ENCODE measurements at places on chromosomes 7 and 10. TPM values are rescaled to one million over a fixed set of nuclear protein-coding genes. Genes with fewer than 3 reads are reported as not detected.
A peak's percentile ranks its signal among the peaks of the same experiment; 100 is the strongest.

Gene RAB19
- 4.6 TPM for total RNA-seq

Gene PTCD1
- 1.2 TPM for total RNA-seq

Gene FAM170B
- total RNA-seq, result not detected

Gene PVRIG
- total RNA-seq, result not detected

Gene NME8
- not detected for total RNA-seq

Gene CEP55
- not detected for total RNA-seq

Gene ITIH5
- 10.4 TPM for total RNA-seq

Gene TMEM273
- 72.9 TPM for total RNA-seq

DNA sequence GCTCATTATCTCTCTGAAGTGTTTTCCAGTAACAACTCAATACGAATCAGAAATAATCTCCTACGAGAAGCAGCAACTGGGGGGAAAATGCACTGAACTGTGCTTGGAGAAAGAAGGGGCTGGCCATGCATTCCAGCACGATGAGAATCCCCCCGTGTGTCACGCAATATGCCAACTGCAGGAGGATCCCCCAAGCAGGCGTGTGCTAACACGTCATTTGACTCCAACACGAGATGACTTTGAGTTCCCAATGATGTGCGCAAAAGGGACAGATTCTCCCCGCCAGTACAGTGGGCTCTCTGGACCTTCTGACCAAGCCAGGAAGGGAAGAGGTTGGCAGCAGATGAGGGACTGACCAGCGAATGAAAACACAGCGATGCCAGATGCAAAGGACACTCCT lies 105.5 kb downstream of the KCNMA1 start:
- no peak for DNase-seq

- DNase-seq, result no peak
These were observed 8.8 kb downstream of the ADAMTS14 start for GRCh38 chr10:70680899-70681730.

- peak; percentile 40 for DNase-seq
These were observed 205.2 kb downstream of the GLRX3 start for GRCh38 chr10:130341356-130341755.

- no peak for DNase-seq
These were observed 14.4 kb upstream of the PTPRN2 start for GRCh38 chr7:158602041-158602440.

DNA sequence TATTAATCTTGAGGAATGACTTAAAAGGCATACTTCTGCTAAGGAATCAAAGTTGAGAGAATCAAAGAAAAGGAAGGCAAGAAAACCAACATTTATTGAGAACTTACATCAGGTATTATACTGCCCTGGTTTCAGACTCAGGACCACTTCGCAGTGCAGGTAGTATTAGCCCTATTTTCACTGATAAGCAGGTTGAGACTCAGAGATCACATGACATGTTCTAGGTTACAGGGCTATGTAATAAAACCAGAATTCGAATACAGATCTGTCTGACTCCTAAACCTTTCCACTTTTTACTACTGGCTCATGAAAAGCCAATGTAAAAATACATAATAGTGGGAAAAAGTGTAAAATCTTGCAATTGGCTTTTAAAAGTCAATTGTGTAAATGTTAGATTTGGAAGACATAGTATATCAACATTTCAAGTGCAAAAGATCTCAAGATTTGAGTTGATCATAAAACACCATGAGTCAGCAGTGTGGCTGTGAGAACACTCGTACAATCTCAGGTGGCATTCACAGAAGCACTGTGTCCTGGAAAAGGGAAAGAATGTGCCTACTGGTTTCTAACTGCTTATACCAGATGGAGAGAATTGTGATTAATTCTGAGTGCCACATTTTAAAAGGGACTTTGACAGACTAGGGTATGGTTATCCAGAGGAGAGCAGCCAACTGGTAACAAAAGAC lies 195.8 kb upstream of the MKLN1 start:
- DNase-seq, result no peak

GRCh38 chr7:90720984-90721760 lies 125.1 kb downstream of the CDK14 start:
- peak; percentile 88 for DNase-seq

DNA sequence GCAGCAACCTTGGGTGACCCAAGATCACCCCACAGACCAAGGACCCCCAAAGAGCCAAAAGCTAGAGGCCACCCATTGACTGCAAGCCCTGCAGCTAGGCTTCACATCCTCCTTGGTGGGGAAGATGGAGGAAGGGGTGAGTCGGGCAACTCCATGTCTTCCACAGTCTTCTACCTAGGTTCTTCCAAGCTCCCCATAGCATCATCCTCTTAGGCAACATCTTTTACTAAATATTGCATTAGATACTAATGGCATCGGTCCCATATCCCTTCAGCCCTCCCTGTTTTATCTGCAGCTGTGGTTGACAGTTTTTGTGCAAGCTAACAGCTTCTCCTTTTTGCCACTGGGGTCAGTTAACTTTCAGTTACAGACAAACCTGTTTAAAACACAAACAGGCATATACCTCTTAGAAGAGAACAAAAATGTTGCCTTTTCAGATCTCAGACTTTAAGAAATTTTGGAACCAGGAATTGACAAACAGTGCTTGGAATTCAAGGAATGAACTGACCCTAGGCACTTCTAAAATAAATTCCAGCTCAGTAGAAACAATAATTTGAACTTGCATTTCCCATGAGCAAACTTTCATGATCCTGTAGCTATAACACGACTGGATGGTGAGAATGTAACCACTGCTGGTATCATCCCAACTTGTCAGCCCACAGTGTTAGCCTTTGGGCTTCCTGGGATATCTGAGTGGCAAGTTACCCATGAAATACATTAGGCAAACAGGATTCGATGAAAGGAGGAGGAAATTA lies 33.9 kb upstream of the MSMB start:
- DNase-seq, result no peak

DNA sequence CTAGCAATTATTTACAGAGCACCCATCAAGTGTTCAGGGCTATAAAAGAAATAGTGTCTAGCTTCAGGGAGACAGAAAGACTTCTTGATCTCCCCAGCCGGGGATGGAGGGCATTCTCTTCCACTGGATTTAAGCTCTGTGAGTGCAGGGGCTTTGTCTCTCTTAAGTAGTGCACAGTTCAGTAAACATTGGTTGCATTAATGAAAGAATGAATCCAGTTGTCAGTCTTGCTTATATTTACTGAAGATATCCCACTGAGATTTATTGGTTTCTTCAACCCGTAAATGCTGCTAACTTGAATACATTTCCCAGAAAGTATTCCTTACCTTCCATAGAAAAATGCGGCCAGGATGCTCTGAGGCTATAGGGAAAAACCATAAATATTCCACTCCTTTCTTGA lies 41.9 kb downstream of the AUTS2 start:
- no peak for DNase-seq

DNA sequence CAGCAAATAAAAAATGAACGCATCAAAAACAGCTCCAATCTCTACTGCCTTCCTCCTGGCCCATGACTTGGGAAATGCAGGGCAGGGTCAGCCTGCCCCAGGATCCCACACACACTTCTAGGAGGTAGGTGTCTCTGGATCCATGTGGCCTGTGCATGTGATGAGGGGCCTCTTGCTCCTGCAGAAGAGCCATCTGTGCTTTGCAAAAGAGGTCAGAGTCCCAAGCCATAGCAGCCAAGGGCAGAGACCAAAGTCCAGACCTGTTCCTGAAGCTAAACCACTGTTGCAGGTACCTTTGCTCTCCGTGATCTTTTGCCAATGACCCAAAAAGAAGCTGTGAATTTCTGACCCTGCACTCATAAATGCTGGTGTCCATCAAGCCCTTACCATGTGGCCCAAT lies 57.1 kb downstream of the KCNMA1 start:
- no peak for DNase-seq

DNA sequence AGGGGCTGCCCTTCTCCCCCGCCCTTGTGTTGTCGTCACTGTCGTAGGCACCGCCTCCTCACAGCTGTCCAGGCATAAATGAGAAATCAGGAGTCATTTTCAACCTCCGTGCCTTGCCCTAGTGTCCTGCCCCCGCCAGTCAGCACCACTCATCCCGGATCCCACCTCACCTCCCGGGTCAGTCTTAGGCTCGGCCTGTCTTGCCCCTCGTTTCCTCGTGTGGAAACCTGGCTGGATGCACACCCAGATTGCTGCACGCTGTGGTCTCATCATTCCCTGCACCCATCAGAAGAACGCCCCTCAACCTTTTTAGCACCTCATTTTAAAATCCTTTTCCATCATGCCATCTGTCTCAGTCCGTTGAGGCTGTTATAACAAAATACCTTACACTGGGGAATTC lies 213.1 kb downstream of the HECW1 start:
- DNase-seq, result no peak

GRCh38 chr10:113108948-113109347 lies 158.9 kb downstream of the TCF7L2 start:
- no peak for DNase-seq

DNA sequence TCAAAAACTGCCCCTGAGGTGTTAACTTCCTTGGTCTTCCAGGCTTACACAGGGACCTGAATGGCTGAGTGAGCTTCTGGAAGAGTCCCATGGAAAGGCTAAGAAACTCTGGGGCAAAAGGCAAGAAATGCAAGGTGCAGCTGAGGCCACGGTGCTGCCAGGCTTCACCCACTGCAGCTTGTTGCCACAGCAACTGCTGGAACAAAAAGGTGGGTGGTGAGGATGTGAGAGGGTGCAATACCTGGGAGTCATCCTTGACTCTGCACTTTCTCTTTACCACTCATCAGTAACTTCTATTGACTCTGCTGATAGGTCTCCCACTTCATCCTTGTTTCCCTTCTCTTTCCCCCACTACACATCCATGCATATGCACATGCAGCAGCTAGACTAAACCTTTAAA lies 258.6 kb downstream of the BMPER start:
- no peak for DNase-seq

- no peak for DNase-seq
These were observed 187.9 kb downstream of the PLXDC2 start for GRCh38 chr10:20004087-20004523.

DNA sequence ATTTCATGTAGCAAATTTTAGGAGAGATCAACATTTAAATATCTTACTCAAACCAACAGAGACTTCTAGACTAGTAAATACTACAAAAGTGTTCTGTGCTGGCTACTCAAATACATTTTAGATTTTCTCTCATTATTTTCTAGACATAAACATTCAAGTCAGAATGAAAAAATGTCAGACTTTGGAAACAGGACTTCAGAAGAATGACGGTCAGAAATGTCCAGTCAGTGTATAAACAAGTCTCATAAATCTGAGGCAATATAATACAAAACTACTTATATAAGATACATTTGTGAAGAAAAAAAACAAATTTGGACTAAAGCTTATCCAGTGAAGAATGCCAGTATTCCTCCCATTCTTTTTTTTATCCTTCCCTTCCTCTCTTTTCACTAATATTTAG lies 25.9 kb downstream of the RNLS start:
- no peak for DNase-seq

GRCh38 chr7:70935311-70935710 lies 196.6 kb upstream of the GALNT17 start:
- DNase-seq, result no peak

DNA sequence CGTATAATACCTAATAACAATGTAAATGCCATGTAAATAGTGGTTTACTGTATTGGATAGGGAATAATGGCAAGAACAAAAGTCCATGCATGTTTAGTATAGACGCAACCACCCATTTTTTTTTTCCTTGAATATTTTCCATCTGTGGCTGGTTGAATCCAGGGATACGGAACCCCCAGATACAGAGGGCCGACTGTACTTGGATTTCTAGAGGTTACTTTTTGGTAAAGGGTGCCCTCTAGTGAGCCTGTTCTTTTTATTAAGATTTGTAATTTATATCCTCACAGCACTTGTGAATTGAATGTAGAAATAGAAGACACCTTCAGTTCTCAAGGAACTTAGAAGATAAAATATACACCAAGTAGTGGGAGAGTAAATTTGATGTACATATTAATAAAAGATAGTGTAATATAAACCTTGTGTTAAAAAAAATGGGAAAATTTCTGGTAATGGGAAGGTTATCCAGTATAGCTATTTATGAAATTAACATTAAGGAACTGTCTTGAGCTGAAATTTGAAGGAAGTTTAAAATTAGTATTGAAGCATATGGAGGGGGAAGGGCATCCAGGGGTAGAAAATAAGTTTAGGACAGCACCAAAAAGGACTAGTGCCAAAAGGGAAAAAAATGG lies 32.0 kb downstream of the EXOC6 start:
- no peak for DNase-seq

- no peak for DNase-seq
These were observed 14.9 kb upstream of the CPA5 start for GRCh38 chr7:130329681-130330080.

- DNase-seq, result no peak
These were observed 272.5 kb downstream of the TFEC start for GRCh38 chr7:115758025-115758424.

DNA sequence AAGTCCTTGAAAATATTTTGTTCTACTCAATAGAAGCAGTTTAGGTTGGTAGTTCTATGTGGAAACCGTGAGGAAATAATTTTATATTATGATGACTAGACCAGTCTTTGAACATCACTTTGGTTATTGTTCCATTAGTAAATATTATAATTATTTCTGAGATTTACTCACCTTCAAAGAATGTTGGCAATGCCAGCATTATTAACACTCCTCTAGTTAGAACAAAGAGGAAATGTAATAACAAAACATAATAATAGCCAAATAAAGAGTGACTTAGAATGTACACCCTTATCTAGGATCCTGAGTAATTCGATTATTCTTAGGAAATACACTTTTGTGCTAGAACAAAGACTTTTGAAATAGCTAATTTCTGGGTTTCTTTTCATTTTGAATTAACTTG lies 121.1 kb downstream of the CFTR start:
- no peak for DNase-seq

GRCh38 chr10:44774676-44775401 lies 136.3 kb upstream of the TMEM72 start:
- DNase-seq, result no peak

- no peak for DNase-seq
These were observed 40.3 kb downstream of the DAGLB start for GRCh38 chr7:6407434-6407833.

DNA sequence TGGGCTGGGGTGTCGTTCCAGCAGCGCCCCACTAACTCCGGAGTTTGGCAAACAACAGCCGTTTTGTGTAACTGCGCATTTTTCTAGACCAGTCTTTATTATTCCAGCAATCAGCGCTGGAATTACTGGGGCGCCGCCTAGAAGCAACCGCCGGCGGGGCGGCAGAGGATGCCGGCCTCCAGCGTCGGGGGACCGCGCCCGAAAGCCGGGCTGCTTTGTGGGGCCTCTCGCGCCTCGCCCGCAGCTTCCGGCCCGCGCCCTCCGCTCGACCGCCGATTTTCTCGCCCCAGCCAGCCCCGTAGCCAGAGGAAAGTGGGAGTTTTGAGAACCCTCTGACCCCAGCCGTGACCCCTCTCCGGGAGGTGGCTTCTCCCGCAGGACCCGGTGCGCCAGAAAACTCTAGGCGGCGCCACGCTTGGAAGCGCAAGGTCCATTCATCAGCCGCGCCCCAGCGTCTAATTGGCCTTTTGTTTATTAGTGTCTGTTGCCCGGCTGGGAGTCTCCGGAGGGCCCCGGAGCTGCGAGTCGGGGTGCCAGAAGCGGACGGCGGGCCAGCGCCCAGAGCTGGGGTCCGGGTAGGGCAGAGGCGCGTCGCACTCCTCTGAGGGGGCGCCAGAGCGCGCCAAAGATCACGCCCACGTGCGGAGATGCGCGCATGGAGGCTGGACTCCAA lies 10.7 kb downstream of the EMX2 start:
- DNase-seq, result no peak

GRCh38 chr7:17166824-17167379 lies 131.6 kb upstream of the AHR start:
- no peak for DNase-seq

All from stomach (tissue), 19 donors.